ENCODE measurements at places on chromosomes 1 and 21.

DNA sequence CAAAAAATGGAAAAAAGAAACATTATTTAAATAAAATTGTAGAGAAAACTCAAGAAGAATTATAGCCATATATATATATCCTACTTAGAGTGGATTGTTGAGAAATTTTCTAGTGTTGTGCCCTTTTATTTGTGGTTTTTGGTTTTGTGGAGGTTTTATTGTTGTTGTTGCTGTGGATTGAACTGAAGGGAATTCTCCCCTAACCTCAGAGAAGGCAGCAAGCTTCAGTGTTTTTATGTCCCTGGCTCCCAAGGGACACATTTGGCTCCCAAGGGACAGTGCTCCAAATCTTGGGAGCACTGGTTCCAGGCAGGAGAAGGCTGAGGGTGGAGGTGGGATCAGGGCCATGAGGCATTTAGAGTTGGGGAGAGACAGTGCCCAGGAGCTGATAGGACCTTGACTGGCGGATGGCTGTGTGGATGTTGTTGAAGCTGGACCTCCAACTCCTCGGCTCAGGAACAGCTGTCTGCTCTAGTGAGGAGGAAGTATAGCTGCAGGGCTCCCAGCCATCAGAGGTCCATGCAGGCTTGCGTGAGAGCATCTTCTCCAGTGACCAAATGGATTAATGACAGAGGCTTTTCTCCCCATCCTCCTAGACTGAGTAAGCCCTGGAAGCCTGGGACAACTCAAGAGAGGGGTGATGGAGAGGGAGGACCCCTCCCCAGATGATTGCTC, 100.5 kb downstream of the TEX35 start:
- no peak for DNase-seq

DNA sequence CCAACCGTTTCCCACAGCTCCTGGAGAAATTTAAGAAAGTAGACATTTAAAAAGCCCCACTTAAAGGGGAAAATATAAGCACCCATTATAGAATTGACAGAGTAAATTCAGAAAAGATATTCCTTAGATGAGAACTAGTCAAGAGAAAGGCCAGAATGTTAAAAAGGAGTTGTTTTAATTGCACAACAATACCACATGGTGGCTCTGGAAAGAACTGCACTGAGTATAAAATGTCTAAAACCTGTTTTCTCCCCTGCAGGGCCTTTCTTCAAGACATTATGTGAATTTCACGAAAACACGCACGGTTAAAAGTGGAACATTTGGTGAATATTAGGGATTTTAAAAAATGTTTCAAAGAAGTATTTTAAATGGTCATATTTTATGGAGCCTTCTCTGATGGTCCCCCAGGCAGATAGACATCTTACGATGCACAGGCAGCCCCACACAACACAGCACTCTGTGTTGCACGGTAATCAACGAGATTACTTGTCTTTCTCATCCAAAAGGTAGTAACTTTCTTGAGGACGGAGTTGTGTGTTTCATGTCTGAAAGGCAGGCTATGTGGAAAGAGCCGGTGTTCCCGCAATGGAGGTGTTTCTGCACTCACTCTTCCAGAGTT, 101.9 kb downstream of the PRRX1 start:
- no peak for DNase-seq

DNA sequence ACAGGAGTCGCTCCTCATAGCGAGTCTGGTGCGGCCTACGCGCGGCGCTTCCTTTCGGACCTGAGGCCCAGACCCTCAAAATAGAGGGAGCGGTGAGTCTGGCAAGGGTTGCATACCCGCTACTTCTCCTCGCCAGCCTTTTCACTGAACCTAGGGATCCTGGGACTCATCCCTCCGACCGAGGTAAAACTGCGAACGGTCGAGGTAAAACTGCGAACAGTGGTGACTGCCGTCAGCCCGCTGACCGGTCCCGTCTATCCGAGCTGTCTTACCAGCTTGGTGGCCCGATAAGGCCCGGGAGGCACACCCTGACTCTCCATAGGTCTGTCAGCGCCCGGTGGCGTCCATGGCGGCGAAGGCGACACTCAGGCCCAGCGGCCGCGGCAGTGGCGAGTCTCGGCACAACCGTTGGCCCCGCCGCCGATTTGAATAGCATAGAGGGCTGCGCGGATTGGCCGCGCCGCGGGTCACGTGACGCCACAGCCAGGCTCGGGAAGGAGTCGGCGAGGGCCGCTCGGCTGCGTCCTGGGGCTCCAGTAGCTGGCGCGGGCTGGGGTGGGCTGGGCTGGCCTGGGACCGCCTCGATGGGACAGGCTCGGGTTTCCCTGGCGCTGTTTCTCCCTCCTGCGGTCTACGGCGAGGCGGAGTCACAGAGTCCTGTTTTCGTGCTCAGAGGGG, at the start of gene DEPDC1:
Gene DEPDC1, minus strand, starts transcription at position 403 of the 678 bp plus-strand sequence. Its CDS starts 83 bp downstream, at position 320.
- DNase-seq, result peak; percentile 91

- no peak for DNase-seq
These were observed 92.6 kb upstream of the NGF start for GRCh38 chr1:115430441-115431158.

DNA sequence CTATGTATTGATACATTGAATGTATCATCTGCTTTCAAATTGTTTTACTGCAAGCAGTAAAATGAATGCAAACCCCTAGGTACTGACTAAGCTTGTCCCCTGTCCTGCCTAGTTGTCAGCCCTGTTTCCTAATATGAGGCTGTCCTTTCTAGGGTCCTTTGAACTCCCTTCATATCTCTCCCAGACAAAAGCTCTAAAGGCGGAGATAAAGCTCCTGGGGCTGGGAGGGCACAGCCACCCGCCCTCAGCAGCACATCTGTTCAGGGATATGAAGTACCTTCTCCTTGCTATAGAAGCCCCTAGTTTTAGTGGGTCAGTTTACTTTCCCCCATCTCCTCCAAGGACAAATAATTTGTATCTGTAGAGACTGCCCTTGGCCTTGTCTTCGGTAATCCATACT, 93.1 kb upstream of the ETS2 start:
- no peak for DNase-seq

DNA sequence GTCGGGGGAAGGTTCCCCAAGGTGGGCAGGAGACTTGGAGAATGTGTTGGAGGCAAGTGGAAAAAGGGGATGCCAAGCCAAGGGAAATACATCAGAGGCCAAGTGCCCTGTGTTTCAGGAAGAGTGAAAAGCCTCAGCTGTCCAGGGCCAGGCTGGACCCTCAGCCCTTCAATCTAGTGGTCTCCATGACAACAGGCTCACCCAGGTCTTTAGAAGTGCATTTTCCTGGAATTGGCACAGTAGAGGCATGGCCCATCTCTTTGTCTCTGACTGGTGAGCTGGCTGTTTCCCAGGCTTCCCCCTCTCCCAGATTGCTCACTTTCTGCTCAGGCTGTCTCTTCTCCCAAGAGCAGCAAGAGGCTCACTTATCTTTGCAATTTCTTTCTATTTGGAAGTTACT, 10.4 kb upstream of the RHBG start:
- DNase-seq, result no peak

- DNase-seq, result no peak
These were observed 71.8 kb upstream of the ECE1 start for GRCh38 chr1:21362096-21362495.

- DNase-seq, result no peak
These were observed 7.3 kb downstream of the TMEM82 start for GRCh38 chr1:15749399-15750291.

- DNase-seq, result peak; percentile 12
These were observed 39.4 kb downstream of the ZP4 start for GRCh38 chr1:237851210-237851845.

- DNase-seq, result no peak
These were observed at the start of gene ADAMTS5 for GRCh38 chr21:26967062-26967913. TSS of gene ADAMTS5 (minus strand) at chr21:26967088. CDS start at chr21:26966391, 697 bp downstream.

GRCh38 chr1:227793948-227794816, 21.3 kb upstream of the PRSS38 start:
- DNase-seq, result no peak

DNA sequence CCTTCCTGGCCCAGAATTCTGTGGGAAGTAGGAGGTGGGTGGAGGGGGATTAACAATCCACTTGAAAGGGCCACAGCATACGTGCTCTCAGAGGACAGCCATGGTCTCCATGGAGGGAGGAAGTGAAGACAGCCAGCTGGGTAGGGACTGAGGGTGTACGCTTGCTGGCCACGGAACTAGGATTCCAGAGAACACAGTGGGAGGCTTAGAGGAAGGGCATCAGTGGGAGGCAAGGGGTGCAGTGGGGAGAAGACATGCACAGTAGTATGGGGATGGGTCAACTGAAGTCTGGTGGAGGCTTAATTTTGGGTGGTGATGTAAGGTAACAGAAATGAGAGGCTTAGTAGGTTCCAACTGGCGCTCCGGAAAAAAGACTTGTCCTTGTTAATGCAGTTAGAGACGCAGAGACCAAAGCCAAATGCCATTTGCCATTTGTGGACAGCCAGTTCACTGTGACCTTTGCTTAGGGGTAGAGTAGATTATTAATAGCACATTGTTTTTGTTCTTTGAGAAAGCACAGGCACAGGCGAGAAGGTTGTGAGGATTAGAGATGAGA, 103.0 kb downstream of the ZSCAN20 start:
- no peak for DNase-seq

- no peak for DNase-seq
These were observed 1.7 kb downstream of the PTP4A2 start for GRCh38 chr1:31936278-31936980.

GRCh38 chr1:32605711-32606424, 44.5 kb downstream of the ZBTB8OS start:
- no peak for DNase-seq

DNA sequence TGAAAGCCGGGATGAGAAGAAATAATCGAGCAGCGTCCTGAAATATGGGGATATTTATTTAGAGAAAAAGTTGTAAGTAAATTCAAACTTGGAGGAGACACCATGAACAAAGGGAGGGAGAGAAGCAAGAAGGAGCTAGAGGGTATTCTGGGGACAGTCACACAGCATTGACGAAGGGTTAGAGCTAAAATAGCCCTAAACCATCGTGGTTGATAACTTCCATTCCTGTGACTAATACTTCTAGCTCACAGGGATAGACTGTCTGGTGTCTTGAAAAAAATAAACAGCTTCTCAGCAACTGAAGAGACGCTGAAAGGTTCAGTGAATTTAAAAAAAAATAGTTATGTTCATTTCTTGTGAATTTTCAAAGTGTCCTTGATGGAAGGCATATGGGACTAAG, 86.7 kb downstream of the LRRC53 start:
- no peak for DNase-seq

GRCh38 chr21:46324390-46325072, 575 bp downstream of the PCNT start:
- DNase-seq, result peak; percentile 99

- DNase-seq, result no peak
These were observed 2.2 kb upstream of the NEK2 start for GRCh38 chr1:211677659-211678058.

DNA sequence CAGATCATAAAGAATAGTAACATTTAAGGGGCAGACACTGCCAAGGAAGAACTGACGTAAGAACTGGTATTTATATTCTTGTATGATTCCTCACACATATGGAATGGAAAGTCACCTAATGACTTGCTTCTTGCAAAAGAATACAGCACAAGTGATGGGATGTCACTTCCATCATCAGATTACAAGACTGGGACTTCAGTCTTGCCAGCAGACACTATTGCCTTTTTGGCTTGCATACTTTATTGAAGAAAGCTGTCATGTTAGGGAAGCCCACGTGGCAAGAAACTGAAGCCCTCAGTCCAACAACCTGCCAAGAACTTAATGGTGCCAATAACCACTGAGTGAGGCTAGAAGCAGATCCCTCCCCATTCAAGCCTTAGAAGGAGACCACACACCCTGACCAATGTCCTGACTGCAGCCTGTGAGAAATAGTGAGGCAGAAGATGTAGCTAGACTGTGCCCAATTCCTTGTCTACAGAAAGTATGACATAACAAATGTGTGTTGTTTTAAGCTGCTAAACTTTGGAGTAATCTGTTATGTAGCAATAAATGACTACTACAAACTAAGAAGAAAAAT, 12.0 kb downstream of the EGLN1 start:
- DNase-seq, result no peak

DNA sequence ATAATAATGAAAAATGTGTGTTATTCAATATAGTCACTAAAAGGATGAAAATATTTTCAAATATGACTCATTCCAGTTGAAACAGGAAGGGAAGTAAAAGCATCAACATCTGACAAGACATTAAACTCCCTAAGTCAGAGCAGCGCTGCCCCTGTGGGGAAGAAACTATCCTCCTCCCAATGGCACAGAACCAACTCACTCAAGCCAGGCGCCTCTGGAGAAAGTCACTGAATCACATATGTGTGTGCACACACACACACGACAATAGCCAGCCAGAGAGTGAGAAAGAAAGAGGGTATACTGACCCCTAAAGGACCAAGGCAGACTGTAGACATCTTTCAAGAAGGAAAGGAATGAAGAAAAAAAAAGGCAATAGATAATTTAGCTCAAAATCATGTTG, 126.9 kb downstream of the SETD4 start:
- no peak for DNase-seq

GRCh38 chr1:204445860-204446412, 34.3 kb upstream of the PPP1R15B start:
- peak; percentile 53 for DNase-seq

GRCh38 chr1:221743416-221744208, 1.7 kb upstream of the DUSP10 start:
- DNase-seq, result peak; percentile 44

GRCh38 chr1:21271550-21271949, 18.7 kb downstream of the ECE1 start:
- DNase-seq, result no peak

DNA sequence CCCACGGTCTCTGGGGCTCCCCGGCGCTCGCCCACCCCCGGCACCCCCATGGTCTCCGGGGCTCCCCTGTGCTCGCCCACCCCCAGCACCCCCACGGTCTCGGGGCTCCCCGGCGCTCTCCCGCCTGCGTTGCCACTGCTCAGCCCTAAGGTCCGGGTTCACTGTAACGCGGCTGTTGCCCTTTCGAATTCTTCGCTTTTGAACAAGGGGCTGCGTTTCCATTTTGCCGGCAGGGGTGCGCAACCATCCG, 5.2 kb upstream of the FTCD start:
- DNase-seq, result no peak

- DNase-seq, result peak; percentile 17
These were observed 198.3 kb downstream of the DUSP10 start for GRCh38 chr1:221543529-221544120.

DNA sequence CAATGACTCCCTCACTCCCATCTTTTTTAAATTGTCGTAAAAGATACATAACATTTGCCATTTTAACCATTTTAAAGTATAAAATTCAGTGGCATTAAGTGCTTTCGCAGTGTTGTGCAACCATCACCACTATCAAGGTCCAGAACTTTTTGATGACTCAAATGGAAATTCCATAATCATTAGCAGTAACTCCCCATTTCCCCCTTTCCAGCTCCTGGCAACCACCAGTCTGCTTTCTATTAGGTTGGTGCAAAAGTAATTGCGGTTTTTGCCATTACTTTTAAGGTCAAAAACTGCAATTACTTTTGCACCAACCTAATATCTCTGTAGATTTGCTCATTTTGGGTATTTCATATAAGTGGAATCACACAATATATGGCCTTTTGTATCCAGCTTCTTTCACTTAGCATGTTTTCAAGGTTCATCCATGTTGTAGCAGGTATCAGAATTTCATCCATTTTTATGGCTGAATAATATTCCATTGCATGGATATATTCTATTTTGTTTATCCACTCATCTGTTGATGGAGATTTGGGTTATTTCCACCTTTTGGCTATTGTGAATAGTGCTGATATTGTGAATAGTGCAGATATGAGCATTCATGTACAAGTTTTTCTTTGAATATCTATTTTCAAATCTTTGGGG, 159.7 kb downstream of the HIVEP3 start:
- no peak for DNase-seq

GRCh38 chr1:246300626-246301549, 206.2 kb downstream of the SMYD3 start:
- DNase-seq, result no peak

All from GM20000 (cell line).